ENCODE measurements at places on chromosomes 1 and 21.

- no peak for DNase-seq
Observed at GRCh38 chr1:186634511-186634910, 45.7 kb downstream of the PTGS2 start.

GRCh38 chr1:51320967-51321923, 9.1 kb downstream of the TTC39A start:
- no peak for DNase-seq

GRCh38 chr1:189706594-189706993, 771.1 kb downstream of the BRINP3 start:
- no peak for DNase-seq

DNA sequence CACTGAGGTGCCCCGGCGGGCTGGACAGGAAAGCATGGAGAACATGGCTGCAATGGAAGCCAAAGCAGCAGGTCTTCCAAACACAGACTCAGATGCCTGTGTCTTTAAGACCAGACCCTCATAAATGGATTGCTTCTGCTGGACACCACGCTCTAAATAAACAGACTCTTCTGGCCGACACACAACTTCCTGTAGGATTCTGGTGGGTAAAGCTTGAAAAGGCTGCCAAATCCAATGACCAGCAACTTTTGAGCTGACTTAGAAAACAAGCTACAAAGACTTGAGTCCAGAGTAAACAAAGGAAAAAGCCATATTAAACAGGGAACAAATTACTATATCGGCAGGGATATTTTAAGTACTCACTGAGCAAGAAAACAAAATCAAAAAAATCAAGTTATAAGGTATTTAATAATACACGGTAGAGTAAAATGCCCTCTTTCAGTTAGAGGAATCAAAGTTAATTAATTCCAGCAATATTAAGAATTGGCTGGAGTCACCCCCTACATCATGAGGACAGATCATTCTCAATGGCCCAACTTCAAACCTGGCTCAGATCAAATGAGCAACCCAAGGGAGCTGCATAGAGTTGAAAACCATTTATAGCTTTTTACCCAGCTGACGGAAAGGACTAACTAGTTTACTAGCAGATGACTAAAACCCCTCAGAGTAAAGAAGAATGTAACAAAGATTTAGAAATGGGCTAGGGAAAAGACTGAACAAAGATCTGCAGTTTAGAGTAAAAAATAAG, 102.4 kb downstream of the TGFBR3 start:
- no peak for DNase-seq

GRCh38 chr21:28380241-28380640, 612.4 kb downstream of the LTN1 start:
- DNase-seq = no peak

DNA sequence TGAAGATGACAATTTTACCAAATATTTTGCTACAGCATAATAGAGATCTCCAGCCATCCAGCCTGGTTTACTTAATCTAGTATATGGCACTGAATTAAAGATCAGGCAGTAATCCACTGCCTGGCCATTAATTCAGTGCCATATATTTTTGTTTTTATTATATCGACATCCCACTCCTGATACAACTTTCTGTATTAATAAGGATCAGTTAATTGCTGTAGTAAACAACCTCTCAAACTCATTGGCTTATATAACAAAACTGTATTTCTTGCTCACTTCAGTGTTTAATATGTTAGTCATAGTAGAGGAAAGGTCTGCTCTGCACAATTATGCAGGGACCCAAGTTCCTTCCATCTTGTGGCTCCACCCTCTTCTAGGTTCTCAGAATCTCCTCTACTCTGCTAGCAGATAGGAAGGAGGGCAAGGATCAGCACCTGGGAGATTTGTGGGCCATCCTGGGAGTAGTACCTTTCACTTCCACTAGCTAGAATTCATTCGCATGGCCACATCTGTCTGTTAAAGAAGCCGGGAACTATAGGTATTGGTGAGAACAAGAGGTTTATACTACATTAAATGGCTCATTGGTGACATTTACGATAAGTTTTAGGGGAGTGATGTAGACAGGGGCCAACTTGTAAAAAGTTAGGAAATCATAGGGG, 3.6 kb upstream of the ZDHHC18 start:
- DNase-seq = no peak

DNA sequence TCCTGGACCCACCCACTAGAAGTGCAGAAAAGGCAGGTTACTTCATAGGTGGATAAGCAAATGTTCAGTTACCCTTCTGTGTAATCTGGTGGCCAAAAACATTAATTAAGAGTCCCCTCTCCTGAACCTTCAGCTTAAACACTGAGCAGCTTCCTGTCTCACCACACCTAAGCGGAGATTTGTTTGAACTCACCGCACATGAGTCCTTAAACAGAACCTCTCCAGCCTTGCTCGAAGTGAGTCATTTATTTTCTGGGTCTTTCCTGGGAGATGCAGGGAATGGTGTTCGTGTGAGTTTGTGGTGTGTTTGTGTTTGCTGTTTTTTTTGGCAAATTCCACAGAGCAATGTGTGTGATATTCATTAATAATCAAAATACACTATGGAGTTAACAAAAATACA, 7.6 kb upstream of the FNBP1L start:
- no peak for DNase-seq

DNA sequence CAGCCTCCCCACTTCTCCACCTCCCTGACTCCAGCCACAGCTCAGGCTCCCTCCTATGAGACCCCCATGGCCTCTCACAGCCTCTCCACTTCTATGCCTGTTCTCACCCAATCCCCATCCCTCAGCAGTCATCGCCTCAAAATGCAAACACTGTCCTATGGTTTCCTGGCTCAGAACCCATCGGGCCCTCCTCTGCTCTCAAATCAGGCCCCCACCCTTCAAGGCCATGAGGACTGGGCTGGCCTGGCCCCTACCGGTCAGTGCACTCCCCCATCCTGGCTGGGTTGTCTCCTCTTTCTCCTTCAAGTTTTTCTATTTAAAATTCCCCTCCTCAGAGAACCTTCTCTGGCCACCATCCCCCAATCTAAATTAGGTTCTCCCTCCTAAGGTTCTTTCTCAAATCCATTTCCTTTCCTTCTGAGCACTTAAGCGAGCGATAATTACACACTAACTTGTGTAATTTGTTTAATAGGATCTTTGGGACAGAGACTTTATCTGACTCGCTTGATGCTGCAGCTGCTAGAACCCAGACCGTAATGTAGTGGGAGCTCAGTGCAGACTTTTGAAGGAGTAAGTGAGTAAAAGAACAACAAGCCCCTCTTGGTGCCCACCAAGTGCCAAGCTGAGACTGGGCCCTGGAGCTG, 347.2 kb downstream of the MATN1 start:
- DNase-seq = no peak

DNA sequence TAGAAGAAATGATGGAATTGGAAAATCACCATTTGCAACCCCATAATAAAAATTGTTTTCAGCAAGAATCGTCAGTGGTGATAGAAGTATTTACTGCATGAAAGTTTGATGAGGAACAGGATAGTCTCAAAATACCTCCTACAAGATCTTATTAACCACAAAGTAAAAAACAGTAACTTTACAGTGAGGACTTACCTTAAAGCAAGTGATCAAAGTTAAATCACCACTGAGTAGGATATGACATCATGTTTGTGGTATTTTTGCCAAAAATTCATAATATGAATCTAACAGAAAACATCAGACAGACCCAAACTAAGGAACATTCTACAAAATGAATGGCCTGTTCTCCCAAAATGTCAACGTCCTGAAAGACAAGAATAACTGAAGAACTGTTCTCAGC, 19.9 kb downstream of the ALDH9A1 start:
- no peak for DNase-seq

- DNase-seq = no peak
Observed at GRCh38 chr1:109882288-109883245, 28.1 kb upstream of the CSF1 start.

DNA sequence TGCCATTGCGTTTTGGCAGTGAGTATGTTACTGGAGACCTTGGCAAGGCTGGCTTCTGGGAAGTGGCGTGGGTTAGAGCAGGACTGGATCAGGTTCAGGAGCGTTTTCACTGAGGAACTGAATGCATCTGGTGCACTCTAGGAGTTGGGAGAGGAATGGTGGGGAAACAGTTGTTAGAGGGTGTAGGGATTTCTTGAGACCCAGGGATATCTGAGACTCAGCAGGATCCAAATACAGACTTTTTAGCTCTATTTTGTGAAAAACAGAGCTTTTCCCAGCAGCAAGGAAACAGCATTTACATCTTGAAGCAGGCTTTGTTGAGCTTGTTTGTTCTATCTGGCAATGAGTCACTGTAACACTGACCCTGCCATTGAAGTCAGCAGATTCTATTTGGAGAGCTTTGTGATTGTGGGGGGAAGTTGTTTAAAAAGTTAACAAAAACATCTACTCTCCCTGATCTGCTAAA, 56.9 kb upstream of the NRIP1 start:
- no peak for DNase-seq

DNA sequence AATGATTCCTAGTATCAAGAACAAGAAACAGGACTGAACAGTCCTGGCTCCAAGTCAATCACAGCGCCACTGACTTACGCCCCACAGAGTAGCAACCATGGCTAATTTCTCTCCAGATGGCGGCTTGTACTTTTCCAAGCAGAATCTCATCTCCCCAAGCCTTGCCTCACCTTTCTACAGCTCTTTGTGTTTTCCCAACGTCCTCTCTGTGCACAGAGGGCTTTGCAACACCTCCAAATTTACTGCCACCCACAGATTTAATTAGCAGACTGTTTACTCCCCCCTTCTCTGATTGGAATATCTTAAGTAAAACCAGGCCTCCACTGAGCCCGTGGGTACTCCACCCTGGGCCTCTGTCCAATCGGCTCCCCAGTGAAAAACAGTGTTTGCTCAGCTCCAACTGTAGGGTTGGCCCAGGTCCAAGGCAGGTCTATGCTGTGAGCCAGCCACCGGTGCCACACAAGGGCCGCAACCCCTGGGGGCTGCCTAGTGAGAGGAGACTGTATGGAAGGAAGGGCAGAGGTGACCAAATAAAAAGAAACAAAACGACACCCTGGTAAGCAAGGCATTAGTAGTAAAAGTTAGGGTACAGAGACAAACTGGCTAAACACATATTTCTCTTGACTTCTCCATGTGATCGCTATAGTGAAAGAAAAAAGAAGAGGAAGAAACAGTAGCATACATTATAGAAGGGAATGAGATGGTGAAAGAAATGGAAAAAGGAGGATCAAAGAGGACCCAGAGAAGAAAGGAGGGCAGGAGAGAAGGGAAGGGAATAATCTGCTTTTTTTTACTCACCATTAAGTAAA, 128.4 kb upstream of the SOD1 start:
- DNase-seq = no peak

- DNase-seq = no peak
Observed at GRCh38 chr21:34802180-34802899, 133.5 kb downstream of the CLIC6 start.

DNA sequence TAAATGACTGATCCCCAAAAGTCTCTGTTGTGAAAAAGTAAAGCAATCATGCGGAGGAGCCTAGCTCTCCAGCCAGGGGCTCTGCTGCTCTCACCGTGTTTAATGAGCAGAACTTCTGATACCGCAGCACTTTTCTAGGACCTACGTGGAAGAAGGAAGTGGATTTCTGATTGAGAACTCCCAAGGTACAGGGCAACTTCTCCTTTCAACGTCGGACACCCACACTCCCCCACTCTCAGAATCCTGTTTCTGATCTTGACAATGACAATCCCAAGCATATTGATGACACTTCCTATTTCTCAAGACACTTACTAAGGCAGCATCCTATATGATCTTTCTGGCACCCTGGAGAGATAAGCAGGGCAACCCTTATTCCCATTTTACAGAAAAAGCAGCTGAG, 78.4 kb downstream of the PROX1 start:
- DNase-seq = no peak

DNA sequence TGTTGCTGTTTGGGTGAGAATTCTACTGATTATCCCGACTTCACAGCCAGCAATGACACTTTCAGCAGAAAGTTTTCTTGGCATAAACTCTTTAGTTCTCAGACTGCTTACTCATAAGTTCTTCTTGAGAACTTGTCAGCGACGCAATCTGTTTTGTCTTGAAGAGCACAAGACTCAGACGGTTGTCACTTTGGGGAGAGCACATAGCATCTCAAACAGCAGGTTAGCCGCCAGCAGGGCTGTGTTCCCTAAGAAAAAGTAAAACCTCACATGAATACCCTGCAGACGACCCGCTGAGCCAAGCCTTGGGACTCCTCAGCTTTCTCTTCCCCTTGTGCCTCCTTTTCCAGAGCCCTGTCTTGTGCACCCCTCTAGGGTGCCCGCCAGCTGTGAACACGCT, 11.4 kb downstream of the AGMAT start:
- DNase-seq = no peak

DNA sequence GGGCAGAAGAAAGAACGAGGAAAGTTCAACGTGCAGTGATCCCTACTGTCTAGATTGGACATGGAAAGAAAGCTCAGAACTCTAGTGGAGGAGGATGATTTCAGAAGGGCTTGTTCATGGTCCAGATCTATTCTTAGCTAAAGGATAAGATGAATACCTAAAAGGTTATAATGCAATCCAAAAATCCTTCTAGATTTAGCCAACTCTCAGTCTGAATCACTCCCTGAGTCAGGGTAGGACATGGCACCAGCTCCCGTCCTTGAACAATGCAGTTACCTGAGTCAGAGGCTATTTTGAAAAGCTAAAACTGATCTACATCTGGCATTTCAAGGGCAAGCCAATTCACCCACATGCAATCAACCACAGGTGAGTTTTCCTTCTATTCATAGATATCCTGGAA, 38.8 kb upstream of the HIVEP3 start:
- DNase-seq = no peak

DNA sequence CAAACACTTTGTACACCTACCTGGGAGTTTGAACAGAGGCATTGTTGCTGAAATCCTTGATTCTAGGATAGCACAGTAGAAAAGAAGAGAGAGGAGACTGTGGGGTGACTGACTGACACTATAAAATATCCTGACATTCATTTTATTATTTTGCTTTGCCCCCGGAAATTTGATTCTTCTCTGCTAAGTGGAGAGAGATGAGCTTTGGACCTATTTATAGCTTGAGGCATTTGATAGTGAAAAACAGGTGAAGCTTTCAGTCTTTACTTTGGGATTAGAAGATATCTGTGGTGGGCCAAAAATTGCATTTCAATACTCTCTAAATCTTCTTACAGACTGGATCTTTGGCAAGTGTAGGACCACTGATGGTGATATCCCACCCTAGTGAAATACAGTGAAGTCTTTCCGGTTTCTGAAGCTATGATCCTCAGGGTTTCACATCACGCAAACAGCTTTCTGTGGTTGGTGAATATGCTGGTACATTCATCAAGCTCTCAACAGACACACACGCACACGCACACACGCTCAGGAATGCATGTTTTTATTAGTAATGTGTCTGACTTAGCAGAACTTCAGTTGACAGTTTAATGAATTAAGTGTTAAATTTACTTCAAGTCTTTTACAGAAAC, at the start of gene AMPD1:
Gene AMPD1 (minus strand): TSS at position 117 of the 629 bp plus-strand sequence. CDS start 75 bp downstream, at position 42.
- no peak for DNase-seq

GRCh38 chr1:234154320-234155251, 218.7 kb upstream of the COA6 start:
- DNase-seq = no peak
